Activated CD4-positive, alpha-beta T cell treated with anti-CD3 and anti-CD28 coated beads, Interleukin-2, amount 10 ng/mL, durations not matched to agents 7 days and 5 days (primary cell): ENCODE measurements at places on chromosomes 4 and X.

DNA sequence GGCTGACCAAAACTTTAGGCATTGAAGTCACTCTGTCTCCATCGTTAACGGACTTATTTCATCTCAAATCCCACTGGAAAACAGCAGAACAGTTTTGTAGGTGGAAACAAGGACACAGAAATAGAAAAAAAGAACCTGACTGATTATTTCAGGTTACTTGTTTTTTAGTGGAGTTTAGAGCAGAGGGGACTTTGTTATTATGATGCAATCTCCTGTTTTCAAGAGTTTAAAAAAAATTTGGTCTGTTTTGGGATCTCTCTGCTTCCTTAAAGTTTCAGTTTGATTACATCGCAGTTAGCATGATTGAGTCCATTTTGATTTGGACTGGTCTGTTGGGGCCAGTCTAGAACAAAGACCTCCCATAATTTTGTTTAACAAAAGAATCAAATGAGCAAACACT lies 13.6 kb downstream of the PROM1 start:
- DNase-seq = no peak

DNA sequence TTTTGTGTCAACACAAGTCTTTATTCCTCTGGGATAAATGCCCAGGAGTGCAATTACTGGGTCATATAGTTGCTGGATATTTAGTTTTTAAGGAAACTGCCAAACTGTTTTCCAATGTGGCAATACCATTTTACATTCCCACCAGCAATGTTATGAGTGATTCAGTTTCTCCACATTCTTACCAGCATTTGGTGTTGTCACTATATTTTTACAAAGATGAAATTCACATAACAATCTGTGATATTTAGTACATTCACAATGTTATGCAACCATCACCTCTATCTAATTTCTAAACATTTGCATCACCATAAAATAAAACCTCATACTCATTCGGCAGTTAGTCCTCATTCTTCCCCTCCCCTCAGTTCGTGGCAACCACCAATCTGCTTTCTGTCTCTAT lies 75.0 kb downstream of the MAMLD1 start:
- no peak for DNase-seq

- DNase-seq = no peak
Measured at GRCh38 chrX:72268597-72269365, 8.3 kb downstream of the RPS4X start.

DNA sequence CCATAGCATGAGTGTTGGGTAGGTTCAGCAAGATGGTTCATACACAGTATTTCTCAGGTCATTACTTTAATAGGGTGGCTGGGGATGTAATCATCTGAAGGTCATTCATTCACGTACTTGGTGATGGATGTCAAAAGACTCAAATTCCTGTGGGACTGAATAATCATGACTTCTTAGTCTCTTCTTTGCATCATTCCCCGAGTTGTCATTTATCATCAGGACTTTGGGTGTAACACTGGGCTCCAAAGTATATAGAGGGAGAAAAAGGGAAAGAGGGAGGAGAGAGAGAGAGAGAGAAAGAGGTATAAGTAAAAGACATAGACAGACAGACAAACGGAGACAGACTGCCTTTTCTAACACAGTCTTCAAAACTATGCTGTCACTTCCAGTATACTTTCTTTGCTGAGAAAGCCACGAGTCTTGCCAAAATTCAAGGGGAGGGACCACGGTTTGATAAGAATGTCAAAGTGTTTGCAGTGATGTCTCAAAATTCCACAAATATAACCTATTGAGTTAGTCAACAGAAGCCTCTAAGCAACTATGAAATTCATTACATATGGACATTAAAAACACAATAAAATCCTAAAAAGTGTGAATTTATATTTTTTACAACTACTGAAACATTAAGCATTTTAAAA lies 55.9 kb downstream of the UGT2A3 start:
- no peak for DNase-seq

GRCh38 chr4:93127489-93127888 lies 701.1 kb upstream of the ATOH1 start:
- no peak for DNase-seq

DNA sequence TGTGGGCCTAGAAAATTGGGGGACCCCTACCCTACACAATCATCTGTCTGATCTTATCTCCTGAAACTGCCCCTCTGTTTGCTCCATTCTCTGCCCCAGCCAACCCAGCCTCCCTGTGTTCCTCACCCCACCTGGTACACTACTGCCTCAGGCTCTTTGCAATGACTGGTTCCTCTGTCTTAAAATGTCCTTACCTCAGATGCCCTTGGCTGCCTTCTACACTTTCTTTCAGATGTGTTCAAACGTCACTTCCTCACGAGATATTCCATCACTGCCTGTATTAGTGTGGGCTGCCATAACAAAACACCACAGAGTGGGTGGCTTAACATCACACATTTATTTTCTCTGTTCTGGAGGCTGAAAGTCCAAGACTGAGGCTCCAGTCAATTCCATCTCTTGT lies 29.2 kb downstream of the QDPR start:
- DNase-seq = no peak

DNA sequence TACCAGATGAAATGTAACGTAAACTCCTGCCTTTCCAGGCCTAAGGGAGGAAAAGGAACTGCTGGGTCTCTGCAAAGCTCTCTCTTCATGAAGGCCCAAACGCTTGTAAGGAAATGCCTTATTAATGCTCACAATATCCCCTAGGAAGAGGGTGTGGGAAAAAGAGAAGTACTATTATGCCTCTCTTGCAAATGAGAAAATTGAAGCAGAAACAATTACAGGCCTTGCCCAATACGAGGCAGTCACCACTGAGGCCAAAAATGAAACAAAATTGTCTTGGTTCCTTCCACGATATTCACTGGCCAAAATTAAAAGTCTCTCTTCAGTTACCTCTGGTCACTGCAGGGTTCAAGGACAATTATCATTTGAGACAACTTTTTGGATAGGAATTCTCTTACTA lies 3.2 kb downstream of the SCARB2 start:
- DNase-seq = no peak

DNA sequence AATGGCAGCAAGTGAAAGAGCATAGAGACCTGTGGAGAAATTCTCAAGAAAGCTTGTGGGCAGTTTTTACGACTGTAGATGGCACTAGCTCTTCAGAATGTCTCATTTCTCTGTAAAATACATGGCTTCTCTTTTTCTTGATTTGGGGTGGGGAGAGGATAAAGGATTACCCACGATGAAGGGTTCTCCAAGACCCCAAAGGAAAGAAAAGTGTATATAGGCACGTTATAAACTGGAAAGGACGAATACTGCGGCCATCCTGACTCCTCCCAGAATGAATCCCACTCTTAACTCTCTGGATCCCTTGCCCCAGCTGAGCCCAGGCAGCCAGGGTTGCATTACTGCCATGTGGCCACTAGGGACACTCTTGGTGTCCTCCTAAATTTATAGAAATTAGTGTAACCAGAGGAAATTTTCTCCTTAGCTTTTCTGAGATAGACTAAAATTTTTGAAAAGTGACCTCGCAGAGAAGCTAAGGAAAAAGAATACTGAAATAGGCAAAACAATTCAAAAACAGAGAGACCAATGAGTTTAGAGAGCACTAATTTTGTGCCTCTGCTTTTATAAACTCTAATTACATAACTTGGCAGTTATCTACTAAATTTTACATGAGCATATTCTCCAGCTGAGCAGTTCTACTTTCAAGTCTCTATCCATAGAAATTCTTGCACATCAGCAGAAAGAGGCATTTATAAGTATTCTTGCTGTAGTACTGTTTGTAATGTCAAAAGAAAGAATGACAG lies 37.8 kb upstream of the PCDH19 start:
- peak; percentile 6 for DNase-seq

- no peak for DNase-seq
Measured at GRCh38 chrX:38409289-38409688, 56.9 kb downstream of the OTC start.

DNA sequence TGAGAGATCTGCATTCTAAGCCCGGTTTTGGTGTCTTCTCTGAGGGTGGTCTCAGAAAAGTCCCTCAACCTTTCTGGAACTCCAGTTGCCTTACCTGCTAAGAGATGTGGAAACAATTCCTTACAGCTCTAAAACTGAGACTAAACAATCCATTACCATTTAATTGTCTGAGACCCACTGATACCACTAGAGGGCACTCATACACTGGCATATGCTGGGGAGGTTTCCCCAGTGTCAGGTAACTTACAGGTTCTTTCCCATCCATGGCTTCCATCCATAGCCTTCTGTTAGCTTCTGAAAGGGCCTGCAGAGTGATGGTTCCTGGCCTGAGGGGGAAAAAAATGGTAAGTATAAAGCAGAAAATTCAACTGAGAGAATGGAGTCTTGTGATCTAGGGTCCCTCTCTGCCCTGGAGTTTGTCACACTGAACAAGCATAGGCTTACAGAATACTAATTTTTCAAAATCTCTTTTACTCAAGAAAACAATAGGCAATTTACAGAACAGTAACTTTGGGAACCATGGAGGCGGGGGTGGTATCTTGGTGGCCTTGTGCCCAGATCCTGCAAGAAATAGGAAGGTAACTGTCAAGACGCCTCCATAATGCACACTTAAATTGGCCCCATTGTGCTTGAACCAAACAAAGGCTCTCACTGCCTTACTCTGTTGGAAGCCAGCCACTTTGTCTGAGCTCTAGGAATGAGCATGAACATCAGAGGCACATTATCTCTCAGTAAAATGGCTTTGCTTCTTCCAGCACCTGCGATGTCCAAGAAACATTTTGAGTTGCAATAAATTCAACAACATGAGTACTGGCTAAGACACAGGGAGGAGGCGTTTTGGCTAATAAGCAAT lies 236.1 kb downstream of the OPHN1 start:
- DNase-seq = peak; percentile 31

DNA sequence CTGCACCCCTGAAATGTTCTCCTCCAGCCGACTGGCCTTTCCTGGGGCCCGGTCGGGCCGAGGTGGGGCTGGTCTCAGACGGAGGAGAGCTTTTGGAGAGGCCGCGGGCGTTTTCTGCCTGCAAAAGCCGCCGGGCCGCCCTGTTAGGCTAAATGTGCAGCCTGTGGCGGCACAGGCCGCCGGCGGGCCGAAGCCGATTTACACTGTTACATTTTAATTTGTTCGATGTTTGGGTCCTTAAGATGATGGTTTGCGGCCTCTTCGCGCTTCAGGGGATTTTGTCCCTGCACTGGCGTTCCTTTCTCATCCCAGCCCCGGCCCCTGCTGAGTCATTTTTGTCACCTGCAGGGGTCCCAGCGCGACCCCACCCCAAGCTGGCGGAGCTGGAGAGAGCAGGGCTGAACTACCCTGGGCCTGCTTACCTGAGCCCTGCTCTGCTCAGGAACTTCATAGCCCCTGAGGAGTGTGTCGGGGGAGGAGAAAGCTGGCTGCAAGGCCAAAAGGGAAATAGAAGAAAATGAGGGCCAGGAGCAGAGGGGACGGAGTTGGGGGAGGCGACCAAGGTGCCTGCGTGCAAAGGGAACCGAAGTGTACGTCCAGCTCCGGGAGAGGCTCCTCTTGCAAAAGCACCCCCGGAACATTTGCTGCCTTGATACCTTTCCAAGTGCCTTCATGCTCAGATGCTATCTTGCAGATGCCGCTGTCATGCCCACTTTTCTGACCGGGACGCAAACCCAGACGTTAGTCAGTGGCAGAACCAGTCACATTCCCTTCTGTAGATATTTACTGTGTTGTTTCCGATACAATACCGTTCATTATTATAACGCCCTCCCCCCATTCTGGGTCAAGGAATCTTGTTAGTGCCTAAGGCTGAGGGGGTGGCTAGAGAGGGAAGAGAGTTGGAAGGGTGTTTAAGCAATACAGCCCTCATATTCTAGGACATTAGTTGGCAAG lies 977 bp upstream of the RBBP7 start:
- DNase-seq = no peak
